Activated CD4-positive, alpha-beta memory T cell treated with anti-CD3 and anti-CD28 coated beads for 36 hours (primary cell): ENCODE measurements at places on chromosomes 2 and 18. TPM values are rescaled to one million over a fixed set of nuclear protein-coding genes. Genes with fewer than 3 reads are reported as not detected.

RIT2 gene
- total RNA-seq: not detected

UGT1A7 gene
- not detected for total RNA-seq

MEX3C gene
- total RNA-seq: 56.6 TPM

DNAH7 gene
- total RNA-seq: 0.17 TPM

KLHL41 gene
- 0.55 TPM for total RNA-seq

ACVR1C gene
- total RNA-seq: 1.3 TPM

DNA sequence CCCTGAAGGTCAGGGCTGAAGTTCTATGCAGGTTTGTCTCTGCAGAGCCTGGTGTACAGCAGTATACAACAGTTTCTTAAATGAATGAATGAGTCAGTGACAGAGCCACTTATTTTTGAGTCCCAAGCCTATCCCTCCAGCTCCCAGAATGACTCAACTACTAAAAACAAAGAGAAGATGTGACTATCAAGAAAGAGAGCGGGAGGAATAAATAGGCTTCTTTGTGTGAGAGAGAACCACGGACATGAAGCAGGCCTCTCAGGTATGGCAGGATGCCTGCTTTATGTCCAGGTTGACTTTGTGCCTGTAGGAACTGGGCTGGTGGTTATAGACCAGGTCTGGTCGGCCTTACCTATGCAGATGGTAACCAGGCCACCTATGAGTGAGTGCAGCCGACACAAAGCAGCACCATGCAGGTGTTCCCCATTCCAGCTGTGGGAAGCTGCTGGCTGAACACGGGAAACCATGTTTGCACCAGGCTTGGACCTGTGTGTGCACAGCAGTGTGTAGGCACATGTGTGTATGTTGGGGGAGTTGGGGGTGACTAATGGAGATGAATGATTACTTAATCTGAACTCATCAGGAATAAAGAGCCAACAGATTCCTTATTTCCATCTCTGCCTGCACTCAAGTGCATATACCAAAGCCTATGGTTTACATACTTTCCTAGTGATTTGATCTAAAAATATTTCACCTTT lies 171.0 kb downstream of the OSR1 start:
- no peaks in the 10 kb centered on the region for H3K36me3 ChIP-seq
- DNase-seq: no peak
- H3K4me3 ChIP-seq: no peak overlapping the region
- H3K27ac ChIP-seq: no peak overlapping the region
- peaks cover 2% of the 10 kb centered on the region for H3K27me3 ChIP-seq

GRCh38 chr2:12211326-12212175 lies 465.1 kb downstream of the LPIN1 start:
- no peak overlapping the region for H3K27ac ChIP-seq
- H3K27me3 ChIP-seq: no peaks in the 10 kb centered on the region
- H3K4me3 ChIP-seq: no peak overlapping the region
- H3K4me1 ChIP-seq: no peaks in the 10 kb centered on the region

DNA sequence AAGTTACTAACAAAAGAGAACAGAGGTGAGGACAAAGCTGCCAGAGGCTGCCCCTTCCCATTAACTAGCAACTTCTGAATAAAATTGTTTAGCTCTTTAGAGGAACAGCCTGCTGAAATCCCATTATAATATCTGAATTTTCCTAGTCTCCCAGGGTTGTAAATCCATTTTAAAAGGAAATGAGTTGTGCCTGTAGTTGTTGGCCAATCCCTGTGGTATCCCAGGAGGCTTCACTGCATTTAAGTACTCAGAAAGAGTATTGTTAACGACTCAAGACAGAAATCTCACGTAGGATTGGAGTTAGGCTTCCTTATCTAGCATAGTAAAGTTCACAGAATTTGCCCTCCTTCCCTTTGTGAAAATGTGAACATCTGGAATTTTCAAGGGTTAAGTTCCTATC lies 8.9 kb downstream of the LAPTM4A start:
- H3K36me3 ChIP-seq: peaks cover 19% of the 10 kb centered on the region
- no peaks in the 10 kb centered on the region for H3K27me3 ChIP-seq
- no peak overlapping the region for H3K27ac ChIP-seq
- H3K4me1 ChIP-seq: peaks cover 7% of the 10 kb centered on the region
- no peak overlapping the region for H3K4me3 ChIP-seq
- DNase-seq: no peak

GRCh38 chr2:127371037-127371436 lies 16.7 kb downstream of the MAP3K2 start:
- peaks cover 32% of the 10 kb centered on the region for H3K36me3 ChIP-seq
- no peak for DNase-seq
- no peak overlapping the region for H3K27ac ChIP-seq
- no peaks in the 10 kb centered on the region for H3K27me3 ChIP-seq

DNA sequence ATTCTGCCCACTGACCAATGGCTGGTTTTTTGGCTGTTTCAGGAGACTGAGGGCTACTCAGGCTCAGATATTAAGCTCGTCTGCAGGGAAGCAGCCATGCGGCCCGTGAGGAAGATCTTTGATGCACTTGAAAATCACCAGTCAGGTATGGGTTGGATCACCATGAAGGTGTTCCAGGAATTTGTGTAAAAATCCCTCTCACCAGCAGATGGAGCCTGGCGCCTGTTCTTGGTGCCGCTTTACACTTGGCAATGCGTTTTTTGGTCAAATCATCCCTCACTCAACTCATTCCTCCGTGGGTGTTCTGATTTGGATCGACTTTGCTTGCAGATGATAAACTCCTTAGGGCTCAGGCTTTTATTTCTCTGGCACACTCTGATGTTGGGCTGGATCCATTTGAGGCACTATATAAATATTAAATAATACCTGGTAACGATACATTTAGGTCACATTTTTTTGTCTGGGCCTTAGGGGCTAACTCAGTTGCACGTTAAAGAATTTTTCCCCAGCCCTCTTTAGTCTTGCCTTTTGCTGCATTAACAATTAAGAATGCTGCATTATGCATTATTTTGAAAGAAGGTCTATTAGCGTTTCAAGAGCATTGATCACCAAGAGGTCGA lies 50.0 kb downstream of the HDHD2 start:
- H3K27me3 ChIP-seq: no peaks in the 10 kb centered on the region
- H3K36me3 ChIP-seq: peaks cover 7% of the 10 kb centered on the region
- no peak overlapping the region for H3K27ac ChIP-seq
- no peak overlapping the region for H3K4me3 ChIP-seq
- no peaks in the 10 kb centered on the region for H3K4me1 ChIP-seq
- peak; percentile 75 for DNase-seq

DNA sequence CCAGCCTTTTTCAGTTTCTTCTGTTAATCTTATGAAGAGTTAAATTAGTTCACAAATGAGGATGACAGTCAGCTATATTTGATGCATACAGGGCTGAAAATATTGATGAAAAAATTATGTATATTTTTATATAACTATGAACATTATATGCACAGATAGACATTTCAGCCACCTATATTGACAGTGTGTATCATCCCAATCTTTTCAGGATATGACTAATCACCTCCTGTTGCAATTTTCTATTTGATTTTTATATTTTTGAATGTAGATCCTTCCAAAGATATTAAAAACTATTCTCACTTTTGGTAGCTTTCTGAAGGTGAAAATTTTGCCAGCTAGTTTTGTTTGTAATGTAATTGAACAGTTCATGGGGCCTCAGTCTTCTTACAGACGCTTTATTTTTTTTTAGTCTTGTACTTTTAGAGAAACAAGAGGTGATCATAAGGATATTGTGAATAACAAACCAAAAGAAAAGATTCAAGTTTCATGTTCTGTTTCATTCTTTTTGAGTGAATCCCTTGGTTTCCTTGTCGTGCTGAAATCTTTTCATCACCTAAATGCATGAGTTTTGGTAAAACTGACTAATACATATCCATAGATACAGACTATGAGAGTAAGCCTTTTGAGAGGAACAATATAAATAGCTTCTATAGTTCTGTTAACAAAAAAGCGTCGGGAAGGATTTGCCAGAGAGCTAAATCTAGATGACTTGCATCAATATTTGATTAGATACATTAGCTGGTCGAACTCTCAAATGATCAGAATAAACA lies 123.1 kb downstream of the ARHGAP15 start:
- peaks cover 5% of the 10 kb centered on the region for H3K36me3 ChIP-seq
- peak overlapping the region; percentile 61 for H3K4me3 ChIP-seq

DNA sequence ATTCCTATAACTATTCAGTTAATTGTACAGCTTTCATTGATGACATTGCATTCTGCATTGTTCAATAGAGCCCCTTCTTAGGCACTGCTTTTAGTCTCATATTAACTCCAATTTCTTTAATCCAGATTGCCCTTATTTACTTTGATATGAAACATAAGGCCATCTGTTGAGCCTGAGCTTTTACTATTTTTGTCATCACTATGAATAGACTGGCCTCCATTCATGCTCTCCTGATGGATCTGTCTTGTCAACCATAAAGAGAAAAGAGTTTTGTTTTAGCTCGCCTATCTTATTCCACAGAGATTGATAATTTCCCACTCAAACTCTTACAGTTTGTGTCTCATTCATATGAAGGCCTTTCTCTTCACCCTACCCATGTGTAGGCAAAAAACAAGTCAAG lies 159.2 kb upstream of the DTNA start:
- DNase-seq: no peak
- no peak overlapping the region for H3K4me3 ChIP-seq
- H3K36me3 ChIP-seq: no peaks in the 10 kb centered on the region
- no peaks in the 10 kb centered on the region for H3K4me1 ChIP-seq

- H3K4me3 ChIP-seq: no peak overlapping the region
- H3K36me3 ChIP-seq: no peaks in the 10 kb centered on the region
- peaks cover 40% of the 10 kb centered on the region for H3K27me3 ChIP-seq
- no peak for DNase-seq
Observed at GRCh38 chr2:28521663-28522062, 25.8 kb downstream of the PLB1 start.

- peaks cover 2% of the 10 kb centered on the region for H3K36me3 ChIP-seq
- H3K27me3 ChIP-seq: no peaks in the 10 kb centered on the region
- no peak for DNase-seq
- no peak overlapping the region for H3K4me3 ChIP-seq
- no peaks in the 10 kb centered on the region for H3K4me1 ChIP-seq
Observed at GRCh38 chr2:210094787-210095186, 76.4 kb downstream of the KANSL1L start.

- H3K4me1 ChIP-seq: no peaks in the 10 kb centered on the region
- H3K27ac ChIP-seq: no peak overlapping the region
- DNase-seq: no peak
- H3K36me3 ChIP-seq: no peaks in the 10 kb centered on the region
- peaks cover 4% of the 10 kb centered on the region for H3K27me3 ChIP-seq
Observed at GRCh38 chr2:201821080-201821479, 14.7 kb downstream of the CDK15 start.
